ENCODE measurements at places on chromosomes 12 and 14.

DNA sequence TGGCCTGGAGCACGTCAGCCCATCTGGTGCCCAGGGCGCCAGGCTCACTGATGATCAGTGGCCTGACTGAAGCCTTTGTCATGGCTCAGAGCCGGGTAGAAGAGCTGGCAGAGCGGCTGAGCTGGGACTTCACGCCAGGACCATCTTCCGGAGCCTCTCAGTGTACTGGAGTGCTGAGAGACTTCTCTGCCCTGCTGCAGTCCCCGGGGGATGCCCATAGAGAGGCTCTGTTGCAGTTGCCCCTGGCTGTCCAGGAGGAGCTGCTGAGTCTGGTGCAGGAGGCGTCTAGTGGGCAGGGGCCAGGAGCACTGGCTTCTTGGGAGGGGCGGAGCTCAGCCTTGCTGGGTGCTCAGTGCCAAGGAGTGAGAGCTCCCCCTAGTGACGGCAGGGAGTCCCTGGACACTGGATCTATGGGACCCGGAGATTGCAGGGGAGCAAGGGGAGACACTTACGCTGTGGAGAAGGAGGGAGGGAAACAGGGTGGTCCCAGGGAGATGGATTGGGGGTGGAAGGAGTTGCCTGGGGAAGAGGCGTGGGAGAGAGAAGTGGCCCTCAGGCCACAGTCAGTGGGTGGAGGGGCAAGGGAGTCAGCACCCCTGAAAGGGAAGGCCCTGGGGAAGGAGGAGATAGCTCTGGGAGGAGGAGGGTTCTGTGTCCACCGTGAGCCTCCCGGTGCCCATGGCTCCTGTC lies 2.0 kb downstream of the KHNYN start:
- DNase-seq = peak; percentile 27

DNA sequence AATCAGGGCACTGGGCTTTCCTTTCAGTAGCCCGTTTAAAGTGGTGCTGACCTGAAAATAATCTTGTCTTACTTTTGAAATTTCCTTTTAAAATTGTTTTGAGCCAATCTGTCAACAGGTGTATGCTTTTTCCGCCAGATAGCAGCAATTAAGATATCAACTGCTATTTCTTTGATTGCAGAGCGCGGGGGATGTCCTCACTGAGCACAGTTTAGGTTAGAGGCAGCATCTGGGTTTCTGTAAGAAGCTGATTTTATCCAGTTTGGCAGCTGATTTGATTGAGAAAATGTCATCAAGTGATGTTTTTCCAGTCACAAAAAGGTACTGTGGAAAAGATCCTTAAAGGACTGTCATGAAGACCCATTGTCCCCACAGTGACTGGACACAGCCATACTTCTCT lies 371.8 kb downstream of the ADAMTS20 start:
- DNase-seq = no peak

DNA sequence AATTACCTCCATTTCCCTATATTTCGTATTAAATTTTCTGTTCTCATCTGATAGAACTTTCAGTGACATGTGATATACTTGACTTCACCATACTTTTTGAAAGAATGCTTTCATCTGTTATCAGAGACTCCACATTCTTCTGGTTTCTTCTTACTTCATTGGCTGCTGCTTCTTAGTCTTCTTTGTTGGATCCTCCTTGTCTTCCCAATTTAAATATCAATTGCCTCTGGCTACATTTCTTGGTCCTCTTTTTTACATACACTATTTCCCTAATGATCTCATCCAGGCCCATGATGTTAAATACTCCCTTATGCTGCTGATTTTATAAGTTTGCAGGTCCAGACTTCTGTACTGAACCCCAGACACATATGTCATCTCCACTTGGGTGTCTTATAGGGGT lies 22.0 kb downstream of the OR5AU1 start:
- no peak for DNase-seq

- peak; percentile 87 for DNase-seq
These were observed 87.7 kb downstream of the CHGA start for GRCh38 chr14:93010522-93011140.

DNA sequence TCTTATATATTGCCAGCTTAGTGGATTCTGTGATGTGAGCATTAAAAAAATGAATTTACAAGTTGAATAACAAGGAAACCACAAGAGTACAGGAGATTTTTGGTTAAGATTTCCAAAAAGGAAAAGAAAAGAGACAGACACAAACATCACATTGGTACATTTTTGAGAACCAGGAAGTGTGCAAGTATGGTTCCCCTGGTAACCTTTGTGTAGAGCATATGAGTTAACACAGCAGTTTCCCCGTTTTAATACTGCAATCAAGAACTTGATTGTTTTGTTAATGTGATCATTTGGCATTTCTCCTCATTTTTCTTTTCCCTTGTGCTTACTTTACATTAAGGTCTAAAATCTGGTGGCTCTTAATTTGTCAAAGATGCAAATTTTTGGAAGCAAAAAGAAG lies 490.4 kb upstream of the ATP2B1 start:
- no peak for DNase-seq

- no peak for DNase-seq
These were observed 17.7 kb downstream of the WNT5B start for GRCh38 chr12:1646569-1647284.

- no peak for DNase-seq
These were observed 306.1 kb downstream of the DAD1 start for GRCh38 chr14:22282949-22283348.

- DNase-seq = no peak
These were observed 780.9 kb downstream of the RPS29 start for GRCh38 chr14:48805315-48805714.

DNA sequence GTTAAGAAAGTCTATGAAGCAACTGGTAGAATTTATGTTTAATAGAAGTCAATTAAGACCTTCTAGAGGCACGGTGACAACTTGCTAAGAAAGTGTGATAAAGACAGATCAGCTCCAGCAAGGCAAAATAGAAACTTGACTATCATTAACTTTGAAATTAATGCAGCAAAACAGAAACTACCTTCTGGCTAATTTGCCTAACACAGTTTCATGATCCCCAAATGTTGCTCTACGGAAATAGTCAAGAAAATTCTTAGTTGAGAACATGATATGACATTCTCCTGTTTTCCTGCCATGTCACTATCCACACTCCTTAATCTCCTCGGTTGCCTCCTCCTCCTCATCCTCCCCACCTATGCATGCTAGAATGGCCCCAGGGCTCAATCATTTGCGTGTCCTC lies 4.2 kb downstream of the DENND5B start:
- DNase-seq = no peak

- no peak for DNase-seq
These were observed 56.2 kb upstream of the FERMT2 start for GRCh38 chr14:53006931-53007562.

GRCh38 chr14:102691763-102692162 lies 85.5 kb upstream of the TRAF3 start:
- no peak for DNase-seq

GRCh38 chr12:93857991-93858447 lies 180.8 kb downstream of the CRADD start:
- DNase-seq = peak; percentile 20

DNA sequence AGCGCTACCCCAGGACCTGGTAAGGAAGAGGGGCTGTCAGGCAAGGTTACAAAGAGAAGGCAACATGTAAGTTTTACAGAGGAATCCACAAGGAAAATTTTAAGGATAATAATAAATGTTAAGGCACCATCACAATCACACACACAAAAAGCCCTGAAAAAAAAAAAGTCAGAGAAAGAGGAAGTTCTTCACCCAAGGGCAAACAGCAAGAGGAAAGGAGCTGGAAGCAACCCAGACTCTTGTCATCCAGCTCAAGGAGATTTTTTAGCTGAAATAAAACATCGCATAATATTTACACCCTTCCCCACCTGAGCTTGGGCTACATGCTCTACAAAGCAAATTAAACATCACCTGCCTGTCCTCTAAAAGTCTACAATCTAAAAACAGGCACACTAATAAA lies 9.5 kb downstream of the SPTB start:
- no peak for DNase-seq

DNA sequence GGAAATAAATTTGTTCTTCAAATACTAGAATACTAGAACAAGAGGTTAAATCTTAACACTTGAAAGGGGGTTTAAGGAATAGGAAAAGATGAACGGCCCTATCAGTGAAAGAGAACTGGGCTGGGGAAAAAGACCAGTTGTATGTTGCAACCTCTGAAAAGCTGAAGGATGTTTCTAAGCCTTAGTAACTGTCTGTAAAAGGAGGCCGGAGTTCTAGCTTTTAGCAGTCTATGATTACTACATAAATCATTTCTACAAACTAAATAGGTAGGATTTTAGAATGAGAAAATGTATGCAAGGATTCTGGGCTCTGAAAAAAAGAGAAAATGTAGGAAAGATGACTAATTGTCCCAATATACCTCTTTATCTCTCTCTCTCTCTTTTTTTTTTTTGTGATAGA lies 4.9 kb downstream of the CERS5 start:
- no peak for DNase-seq

GRCh38 chr12:117441751-117442150 lies 80.3 kb upstream of the NOS1 start:
- DNase-seq = no peak

GRCh38 chr12:42593874-42594273 lies 4.3 kb upstream of the PRICKLE1 start:
- no peak for DNase-seq

DNA sequence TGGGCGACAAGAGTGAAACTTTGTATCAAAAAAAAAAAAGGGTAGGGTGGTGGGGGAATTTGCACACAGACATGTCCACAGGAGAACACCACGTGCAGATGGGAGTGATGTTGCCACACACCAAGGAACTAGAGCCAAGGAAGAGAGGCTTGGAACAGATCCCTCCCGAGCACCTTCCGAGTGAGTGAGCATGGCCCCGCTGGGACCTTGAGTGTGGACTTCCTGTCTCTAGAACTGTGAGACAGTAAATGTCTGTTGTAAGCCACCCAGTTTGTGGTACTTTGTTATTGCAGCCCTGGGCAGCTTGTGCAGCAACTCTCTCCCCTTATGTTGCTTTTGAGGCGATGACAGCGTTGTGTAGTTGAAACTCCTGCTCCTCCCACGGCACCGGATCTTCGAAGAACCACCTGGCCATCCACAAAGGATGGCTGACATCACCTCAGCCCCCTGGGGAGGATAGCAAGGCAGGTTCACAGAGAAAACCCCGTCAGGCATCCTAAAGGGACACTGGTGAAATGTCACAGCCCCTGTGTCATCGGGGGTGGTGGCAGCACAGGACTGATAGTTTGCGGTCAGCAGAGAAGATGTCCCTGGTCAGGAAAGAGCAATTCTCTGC lies 54.7 kb upstream of the PLEKHG3 start:
- no peak for DNase-seq

- DNase-seq = no peak
These were observed 81.1 kb upstream of the RFLNA start for GRCh38 chr12:124213666-124214347.

DNA sequence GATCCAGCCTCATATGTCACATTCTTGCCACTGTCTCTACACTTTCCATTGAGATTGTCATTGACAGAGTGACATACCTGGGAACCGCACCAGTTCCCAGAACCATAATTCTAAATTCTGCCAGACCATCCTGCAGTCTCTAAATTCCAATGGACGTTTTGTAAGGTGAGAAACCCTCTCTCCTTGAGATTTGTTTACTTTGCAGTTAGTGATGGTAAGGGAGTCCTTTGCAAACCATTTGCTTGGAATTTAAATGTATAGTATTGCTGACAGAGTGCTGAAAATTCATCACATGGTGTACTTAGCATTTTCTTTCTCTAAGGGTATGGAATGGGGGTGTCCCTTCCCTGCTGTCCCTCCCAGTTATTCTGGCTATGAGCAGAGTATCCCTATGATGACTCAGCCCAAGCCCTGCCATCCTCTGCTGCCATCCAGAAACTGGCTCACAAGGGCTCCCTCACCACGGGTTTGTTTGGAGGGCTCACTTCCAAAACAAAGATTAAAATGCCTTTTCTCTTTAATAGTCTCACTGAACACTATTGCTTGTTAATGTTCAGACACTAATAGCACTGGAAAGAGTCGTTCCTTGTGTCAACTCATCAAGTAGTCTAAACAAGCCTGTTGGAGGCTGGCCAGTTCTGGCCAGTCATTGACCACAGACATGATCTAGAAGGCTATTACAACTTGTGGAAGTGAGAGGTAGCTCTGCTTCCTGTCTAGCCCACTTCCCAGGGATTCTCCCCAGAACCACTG lies 129.0 kb upstream of the HMGA2 start:
- no peak for DNase-seq

- DNase-seq = no peak
These were observed 339.3 kb downstream of the BCL11B start for GRCh38 chr14:98932431-98933325.

DNA sequence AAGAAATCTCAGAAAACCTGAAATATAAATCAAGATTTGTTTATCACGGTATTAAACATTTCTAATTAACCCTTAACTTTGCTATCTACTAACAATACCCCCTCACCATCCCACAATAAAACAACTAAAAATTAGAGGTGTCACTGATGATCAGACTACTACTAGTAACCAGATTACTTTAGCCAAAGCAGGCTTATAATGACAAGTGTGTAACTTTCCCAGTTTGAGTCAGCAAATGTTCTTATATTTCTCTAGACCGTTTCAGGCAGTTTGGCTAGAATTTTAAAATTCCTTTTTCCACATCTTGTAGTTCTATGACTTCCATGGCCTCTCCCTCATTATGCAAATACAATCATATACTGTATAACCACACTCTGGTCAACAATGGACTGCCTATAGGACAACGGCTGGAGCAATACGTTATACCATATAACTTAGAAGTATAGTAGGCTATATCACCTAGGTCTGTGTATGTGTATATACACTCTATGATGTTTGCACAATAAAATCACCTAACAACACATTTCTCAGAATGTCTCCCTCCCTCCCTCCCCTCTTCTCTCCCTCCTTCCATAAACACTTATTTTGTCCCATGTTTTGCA lies 102.1 kb downstream of the DENND5B start:
- no peak for DNase-seq

GRCh38 chr14:75260025-75260763 lies 18.4 kb upstream of the FOS start:
- no peak for DNase-seq

GRCh38 chr14:91350813-91351511 lies 66.7 kb downstream of the CCDC88C start:
- DNase-seq = no peak

DNA sequence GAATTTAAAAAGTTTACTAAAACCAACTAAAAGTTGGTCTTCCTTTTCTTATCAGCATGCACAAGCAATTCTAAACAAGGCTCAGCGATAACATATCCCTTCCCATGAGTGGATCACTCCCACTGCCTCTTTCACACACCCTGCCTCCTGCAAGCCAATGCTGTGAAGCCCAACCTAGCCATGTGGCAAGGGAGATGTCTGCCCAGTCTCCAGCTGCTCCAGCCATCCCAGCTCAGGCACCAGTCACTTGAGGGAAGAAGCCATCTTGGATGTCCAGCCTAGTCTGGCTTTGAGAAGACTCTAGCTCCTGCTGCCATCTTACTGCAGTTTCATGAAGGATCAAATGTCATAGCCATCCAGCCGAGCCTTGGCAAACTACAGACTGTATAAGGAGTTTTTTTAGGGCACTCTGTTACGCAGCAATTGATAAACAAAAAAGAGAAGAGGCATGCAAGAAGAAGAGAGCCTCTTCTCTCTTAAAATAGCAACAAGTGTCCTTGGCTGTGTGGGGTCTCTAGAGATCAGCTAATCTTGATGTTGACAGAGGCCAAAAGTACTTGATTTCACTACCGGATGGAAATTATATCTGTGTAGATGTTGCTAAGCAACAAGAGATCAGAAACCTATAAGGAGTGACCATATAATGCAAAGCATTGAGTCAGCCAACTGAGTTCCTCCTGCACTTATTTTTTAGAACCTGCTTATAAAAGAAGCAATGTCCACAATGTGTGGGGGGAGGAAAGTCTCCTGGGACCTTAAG lies 108.9 kb downstream of the PTCSC3 start:
- peak; percentile 99 for DNase-seq

GRCh38 chr14:38208618-38209562 lies 1.2 kb downstream of the SSTR1 start:
- no peak for DNase-seq

GRCh38 chr12:16282978-16283377 lies 5.5 kb upstream of the SLC15A5 start:
- no peak for DNase-seq

All from NCI-H187 treated with DMSO at 0.1 percent for 48 hours (cell line).